ENCODE measurements at places on chromosomes 3 and 15.

GRCh38 chr15:61828008-61828407 lies 232.2 kb downstream of the VPS13C start:
- DNase-seq = no peak

GRCh38 chr3:166013073-166013679 lies 176.0 kb upstream of the BCHE start:
- peak; percentile 27 for DNase-seq

GRCh38 chr3:66344391-66344811 lies 123.6 kb downstream of the SLC25A26 start:
- no peak for DNase-seq

- no peak for DNase-seq
These were observed 311.9 kb upstream of the EPHA3 start for GRCh38 chr3:88795503-88795902.

DNA sequence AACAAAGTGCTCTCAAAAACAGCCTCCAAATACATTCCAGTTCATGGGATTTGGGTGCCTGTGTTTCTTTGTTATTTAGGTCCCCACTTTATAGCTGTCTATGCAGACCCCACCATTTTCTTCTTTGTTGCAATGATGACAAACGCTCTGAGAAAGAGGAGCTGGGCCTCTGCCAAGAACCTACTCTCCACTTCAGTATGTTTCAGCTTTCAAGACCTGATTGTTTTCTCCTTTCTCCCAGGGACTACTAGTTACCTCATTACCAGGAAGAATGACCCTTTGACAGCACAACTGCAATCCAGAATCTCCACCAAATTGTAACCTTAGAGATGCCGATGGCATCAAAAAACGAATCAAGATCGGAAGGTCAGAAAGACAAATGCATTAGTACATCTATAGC lies 236.8 kb downstream of the MEIS2 start:
- no peak for DNase-seq

GRCh38 chr3:8210882-8211341 lies 290.7 kb upstream of the LMCD1 start:
- DNase-seq = peak; percentile 32

DNA sequence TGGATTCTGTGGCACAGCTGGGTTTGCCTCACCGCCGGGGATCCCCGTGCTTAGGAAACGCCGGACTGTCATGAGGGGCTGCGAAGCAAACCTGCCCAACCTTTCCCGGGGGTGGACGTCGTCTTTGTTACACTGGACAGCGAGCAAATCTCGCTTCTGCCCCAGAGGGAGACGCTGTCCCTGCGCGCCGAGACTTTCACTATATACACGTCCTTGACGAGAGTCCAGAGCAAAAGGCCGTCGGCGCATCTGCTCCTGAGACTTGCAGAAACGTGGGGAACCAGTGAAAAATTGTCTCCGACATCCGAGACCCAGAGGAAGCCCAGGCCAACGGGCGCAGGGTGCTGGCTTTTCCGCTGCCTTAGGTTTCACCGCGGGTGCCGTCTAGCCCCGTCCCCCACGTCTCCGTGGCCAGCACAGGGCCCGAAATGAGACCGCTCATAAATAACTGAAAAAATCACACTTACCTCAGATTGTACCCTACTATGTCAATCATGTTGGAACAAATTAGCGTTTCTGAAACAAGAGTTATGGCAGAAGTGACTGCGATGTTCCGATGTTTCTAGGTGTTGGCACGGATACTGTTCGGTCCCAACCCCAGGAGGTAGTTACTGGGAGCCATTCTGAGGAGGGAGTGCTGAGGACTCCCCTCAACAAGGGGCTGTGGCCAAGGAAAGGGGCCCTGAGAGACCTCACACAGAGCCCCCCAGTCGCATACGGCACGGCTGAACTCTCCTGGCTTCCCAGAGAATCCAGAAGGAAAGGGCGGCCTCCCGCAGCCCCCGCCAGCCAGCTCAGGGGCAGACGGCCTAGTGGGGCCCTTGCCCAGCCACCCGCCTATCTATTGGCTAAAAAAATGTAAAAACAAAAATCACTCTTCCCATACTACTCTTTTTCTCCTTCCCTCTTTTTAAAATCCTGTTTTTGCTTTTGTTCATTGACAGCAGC lies 14.4 kb upstream of the MUC4 start:
- no peak for DNase-seq
